ENCODE measurements at places on chromosomes 1 and 21. TPM values are rescaled to one million over a fixed set of nuclear protein-coding genes. Genes with fewer than 3 reads are reported as not detected.

DNA sequence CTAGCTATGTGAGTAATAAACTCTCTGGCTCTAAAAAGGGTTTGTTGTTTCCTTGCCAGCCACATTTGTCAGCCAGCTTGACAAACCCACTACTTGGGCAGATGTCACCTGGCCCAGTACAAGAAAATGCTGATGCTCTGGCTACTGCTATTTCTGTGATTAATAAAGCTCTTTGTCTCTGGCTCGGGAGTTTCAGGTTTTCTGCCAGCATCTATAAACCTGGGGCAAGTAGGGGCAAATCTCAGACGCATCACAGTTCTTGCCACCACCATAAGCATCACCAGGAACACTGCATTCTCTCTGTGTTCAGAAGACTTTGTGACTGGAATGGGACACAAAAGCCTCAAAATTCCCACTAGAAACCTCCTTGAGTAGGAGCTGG is 2.5 kb downstream of the ITLN2 start:
- no peak for DNase-seq
- H3K27me3 ChIP-seq, result no peaks in the 10 kb centered on the region
- H3K36me3 ChIP-seq, result no peaks in the 10 kb centered on the region
- no peak overlapping the region for H3K27ac ChIP-seq
- H3K4me1 ChIP-seq, result no peaks in the 10 kb centered on the region

DNA sequence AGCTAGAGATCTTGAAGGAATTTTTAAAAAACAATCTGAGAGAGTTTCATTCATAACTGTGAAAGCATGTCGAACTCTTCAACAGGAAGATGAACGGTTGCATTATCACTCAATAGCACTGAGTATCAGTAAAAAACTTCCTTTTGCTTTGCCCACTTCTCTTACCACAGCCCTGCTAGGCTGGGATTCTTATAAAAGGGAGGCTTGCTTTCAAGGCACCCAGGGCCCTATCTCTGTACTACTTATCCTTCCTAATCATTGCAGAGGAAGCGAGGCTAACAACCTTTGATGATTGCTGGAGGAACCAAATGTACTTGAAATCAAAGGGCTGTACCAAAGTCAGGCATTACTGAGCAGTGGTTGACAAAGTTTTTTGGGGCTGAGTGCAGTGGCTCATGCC is 71.2 kb downstream of the SNRPE start:
- DNase-seq, result no peak
- no peak overlapping the region for H3K4me3 ChIP-seq
- H3K36me3 ChIP-seq, result no peaks in the 10 kb centered on the region
- H3K27ac ChIP-seq, result no peak overlapping the region
- H3K27me3 ChIP-seq, result no peaks in the 10 kb centered on the region

- DNase-seq, result no peak
- H3K27me3 ChIP-seq, result no peaks in the 10 kb centered on the region
- H3K4me3 ChIP-seq, result no peak overlapping the region
- no peaks in the 10 kb centered on the region for H3K4me1 ChIP-seq
Measured at GRCh38 chr1:30868833-30869435, 39.6 kb downstream of the SDC3 start.

DNA sequence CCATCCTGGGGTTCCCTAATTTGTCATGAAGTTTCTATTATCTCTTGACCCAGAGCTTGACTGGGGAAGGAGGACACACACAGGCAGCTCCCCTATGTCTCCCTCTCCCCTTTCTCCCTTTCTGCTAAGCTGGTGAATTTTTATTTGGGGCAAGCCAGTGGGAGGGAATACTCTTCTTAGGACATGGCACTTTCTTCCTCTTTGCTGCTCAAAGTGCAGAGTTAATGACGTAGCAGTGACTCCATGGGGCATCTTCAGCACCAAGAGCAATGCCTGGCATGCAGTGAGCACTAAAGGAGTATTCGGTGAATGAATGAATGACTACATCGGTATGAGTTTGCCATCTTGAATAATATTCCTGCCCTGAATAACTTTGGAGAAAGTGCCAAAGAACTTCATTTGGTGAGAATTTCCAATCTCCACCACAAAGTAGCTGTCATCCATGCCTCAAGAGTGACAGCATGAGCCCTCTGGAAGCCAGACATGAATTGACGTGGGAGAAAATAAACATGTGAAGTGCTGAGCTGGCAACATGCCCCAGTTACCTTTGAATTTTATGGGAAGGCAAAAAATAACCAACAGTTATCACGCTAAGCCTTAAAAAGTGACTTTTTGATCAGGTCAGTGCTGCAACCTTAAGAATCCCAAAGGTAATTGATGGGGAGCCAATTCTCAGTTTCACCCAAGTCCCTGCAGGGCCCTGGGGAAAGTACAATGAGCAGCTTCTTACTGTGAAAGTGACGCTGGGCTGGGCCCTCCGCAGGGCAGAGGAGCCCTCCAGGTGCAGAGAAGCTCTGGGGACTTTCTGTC is 22.1 kb upstream of the ATF3 start:
- H3K27me3 ChIP-seq, result peaks cover 2% of the 10 kb centered on the region
- H3K36me3 ChIP-seq, result no peaks in the 10 kb centered on the region
- no peak overlapping the region for H3K27ac ChIP-seq
- DNase-seq, result no peak

DNA sequence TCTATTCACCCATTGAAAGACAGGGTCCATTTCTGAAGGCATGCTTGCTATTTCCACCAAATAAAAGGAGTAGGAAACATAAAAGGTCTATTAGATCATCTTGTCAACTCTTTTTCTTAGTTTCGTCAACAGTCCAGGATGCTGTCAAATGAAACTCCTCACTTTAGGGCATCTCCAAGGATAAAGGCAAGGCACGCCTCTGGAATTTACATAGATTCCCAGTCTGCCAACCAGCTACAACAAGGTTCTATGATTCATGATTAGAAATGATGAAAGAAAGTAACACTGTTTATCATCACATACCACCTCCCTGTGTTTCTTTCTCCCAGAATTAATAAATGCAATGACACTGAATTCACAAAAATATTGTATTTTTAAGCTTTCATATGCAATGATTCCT is 636.3 kb downstream of the LTN1 start:
- DNase-seq, result no peak
- H3K36me3 ChIP-seq, result no peaks in the 10 kb centered on the region
- H3K4me1 ChIP-seq, result no peaks in the 10 kb centered on the region
- no peaks in the 10 kb centered on the region for H3K27me3 ChIP-seq
- no peak overlapping the region for H3K4me3 ChIP-seq

DNA sequence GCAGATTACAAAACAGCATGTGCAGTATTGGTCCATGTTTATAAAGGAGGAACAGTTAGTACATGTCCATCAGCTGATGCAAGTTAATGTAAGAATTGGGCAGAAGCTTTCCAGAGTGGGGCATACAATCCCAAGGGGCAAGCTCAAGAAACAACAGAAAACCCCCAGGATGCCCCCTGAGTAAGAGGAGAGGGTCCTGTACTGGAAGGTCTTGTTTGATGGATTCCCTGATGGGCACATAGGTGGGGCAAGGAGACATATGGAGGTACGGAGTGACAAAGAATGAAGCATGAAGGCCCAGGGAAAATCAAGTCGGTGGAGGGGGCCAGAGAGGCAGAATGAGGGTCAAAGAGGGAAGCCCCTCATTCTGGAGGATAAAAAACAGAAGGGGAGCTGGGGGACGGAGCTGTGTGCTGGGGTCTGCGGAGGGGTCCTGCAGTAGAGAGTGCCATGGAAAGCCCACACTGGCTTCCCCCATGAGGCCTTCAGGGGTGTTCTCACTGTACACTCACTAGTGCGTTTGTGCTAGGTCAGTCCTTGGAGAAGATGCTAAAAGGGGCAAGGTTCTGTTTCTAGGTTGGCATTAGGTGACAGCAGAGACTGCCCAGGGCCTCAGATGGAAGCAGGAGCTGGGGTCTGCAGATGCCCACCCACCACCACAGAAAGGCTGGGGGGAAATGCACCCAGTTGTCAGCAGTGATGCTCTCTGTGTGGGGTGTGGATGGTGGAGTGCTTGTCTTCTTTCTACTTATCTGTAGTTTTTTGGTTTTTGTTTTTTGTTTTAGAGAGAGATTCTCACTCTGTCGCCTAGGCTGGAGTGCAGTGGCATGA is 12.5 kb upstream of the MATN1 start:
- H3K27ac ChIP-seq, result no peak overlapping the region
- H3K27me3 ChIP-seq, result no peaks in the 10 kb centered on the region
- H3K36me3 ChIP-seq, result no peaks in the 10 kb centered on the region
- H3K4me1 ChIP-seq, result no peaks in the 10 kb centered on the region

DNA sequence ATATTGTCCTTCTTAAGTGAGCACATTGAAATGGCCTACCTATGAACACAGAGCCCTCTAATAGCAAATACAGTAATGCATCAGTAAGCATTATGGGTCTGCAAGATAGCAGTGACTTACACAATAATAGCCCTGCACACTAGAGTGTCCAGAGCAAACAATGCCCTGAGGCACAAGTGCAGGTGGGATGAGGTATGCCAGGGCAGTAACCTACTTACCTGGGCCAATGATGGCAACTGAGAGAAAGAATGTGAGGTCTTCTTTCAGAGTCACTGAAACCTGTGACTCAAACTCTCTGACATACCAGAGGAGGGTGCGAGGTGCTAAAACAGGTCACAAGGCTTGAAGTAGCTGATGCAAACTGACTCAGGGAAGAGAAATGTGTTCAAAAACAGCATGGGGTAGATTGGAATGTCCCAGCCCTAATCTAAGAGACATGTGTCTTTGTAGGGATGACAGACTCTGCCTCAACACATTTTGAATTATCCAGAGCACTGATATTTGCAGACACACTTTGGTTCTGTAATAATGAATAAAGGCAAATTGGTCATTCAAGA is 168.5 kb upstream of the RUNX1 start:
- H3K36me3 ChIP-seq, result no peaks in the 10 kb centered on the region
- H3K27ac ChIP-seq, result no peak overlapping the region
- H3K27me3 ChIP-seq, result no peaks in the 10 kb centered on the region
- no peak for DNase-seq

DNA sequence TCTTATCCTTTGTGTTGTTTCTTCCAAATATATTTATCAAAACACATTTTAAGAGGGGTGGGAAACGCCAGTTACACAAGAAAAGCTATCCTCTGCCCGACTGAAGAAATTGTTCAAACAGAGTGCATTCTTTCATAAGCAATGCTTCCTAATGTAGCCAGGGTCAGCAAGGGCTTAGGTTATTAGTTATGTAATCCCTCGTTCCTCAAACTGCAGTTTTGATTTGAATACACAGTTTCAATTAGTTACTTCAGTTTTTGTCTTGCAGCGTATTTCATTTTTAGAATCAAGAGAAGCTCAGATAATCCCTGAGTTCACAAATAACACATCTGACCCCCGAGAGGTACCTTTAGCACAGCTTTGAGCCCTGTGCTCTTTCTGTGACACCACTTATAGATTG is 141.7 kb upstream of the NRIP1 start:
- no peaks in the 10 kb centered on the region for H3K27me3 ChIP-seq
- no peaks in the 10 kb centered on the region for H3K36me3 ChIP-seq
- H3K4me3 ChIP-seq, result no peak overlapping the region
- no peak for DNase-seq
- H3K27ac ChIP-seq, result no peak overlapping the region

DNA sequence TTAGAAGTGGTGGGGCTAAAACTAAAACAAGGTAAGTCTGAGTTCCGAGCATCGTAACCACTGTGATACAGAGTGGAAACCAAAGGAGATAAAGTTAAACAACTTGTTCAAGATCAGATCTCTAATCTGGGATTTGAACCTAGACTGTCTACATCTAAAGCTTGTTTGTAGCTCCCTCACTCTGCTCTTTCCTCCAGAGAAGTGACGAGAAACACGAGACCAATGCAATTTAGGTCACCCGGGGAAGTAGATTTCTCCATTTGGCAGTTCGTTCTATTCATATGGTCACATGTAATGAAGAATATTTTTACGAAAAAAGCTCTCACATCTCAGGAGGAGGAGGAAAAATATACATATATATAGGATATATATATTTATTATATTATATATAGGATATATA is 1.8 kb downstream of the ADORA3 start:
- DNase-seq, result no peak
- H3K27me3 ChIP-seq, result no peaks in the 10 kb centered on the region
- no peaks in the 10 kb centered on the region for H3K36me3 ChIP-seq
- H3K4me1 ChIP-seq, result peaks cover 2% of the 10 kb centered on the region

- DNase-seq, result no peak
- no peaks in the 10 kb centered on the region for H3K36me3 ChIP-seq
- no peak overlapping the region for H3K27ac ChIP-seq
- no peak overlapping the region for H3K4me3 ChIP-seq
- H3K27me3 ChIP-seq, result no peaks in the 10 kb centered on the region
- H3K4me1 ChIP-seq, result no peaks in the 10 kb centered on the region
Measured at GRCh38 chr1:14897997-14898645, 255.4 kb upstream of the TMEM51 start.

DNA sequence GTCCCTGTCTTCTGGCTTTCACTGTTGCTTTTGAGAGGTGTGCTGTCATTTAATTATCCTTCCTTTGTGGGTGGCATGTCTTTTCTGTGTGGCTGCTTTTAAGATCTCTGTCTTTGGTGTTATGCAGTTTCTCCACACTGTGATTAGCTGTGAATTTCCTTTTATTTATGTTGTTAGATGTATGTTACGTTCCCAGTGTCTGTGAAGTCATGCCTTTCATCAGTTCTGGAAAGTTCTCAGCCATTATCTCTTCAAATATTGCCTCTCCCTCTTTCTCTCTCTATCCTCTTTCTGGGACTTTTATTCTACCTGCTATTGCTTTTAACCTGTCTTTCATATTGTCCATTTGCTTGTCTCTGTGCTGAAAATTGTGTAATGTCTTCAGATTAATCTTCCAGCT is 21.0 kb upstream of the CSF3R start:
- no peak overlapping the region for H3K4me3 ChIP-seq
- no peaks in the 10 kb centered on the region for H3K36me3 ChIP-seq
- H3K27ac ChIP-seq, result no peak overlapping the region
- no peaks in the 10 kb centered on the region for H3K27me3 ChIP-seq
- no peaks in the 10 kb centered on the region for H3K4me1 ChIP-seq

- peak overlapping the region; percentile 49 for H3K27ac ChIP-seq
- H3K4me1 ChIP-seq, result no peaks in the 10 kb centered on the region
- H3K4me3 ChIP-seq, result no peak overlapping the region
- no peaks in the 10 kb centered on the region for H3K36me3 ChIP-seq
Measured at GRCh38 chr1:39926343-39926793, 24.7 kb upstream of the MYCL start.

- no peaks in the 10 kb centered on the region for H3K36me3 ChIP-seq
- H3K4me3 ChIP-seq, result no peak overlapping the region
- H3K4me1 ChIP-seq, result no peaks in the 10 kb centered on the region
- DNase-seq, result no peak
- H3K27ac ChIP-seq, result no peak overlapping the region
- no peaks in the 10 kb centered on the region for H3K27me3 ChIP-seq
Measured at GRCh38 chr1:167440345-167440744, 78.0 kb downstream of the CD247 start.

The AJAP1 gene
- total RNA-seq, result 5.5 TPM

The CBR3 gene
- 2.6 TPM for total RNA-seq

The OR2M4 gene
- total RNA-seq, result not detected

The THEM5 gene
- total RNA-seq, result not detected

The CD247 gene
- total RNA-seq, result 7.7 TPM

The UTS2 gene
- 0.72 TPM for total RNA-seq

The GBP1 gene
- 17.9 TPM for total RNA-seq

The SPRR2G gene
- not detected for total RNA-seq

The RHCE gene
- total RNA-seq, result 0.44 TPM

The ILDR2 gene
- 5.9 TPM for total RNA-seq

The TMEM81 gene
- total RNA-seq, result 1.7 TPM

The BTBD8 gene
- 5.8 TPM for total RNA-seq

Measured in kidney (tissue), 22 donors.